Fibroblast of the conjunctiva (primary cell): ENCODE measurements at places on chromosomes 16 and 17.

DNA sequence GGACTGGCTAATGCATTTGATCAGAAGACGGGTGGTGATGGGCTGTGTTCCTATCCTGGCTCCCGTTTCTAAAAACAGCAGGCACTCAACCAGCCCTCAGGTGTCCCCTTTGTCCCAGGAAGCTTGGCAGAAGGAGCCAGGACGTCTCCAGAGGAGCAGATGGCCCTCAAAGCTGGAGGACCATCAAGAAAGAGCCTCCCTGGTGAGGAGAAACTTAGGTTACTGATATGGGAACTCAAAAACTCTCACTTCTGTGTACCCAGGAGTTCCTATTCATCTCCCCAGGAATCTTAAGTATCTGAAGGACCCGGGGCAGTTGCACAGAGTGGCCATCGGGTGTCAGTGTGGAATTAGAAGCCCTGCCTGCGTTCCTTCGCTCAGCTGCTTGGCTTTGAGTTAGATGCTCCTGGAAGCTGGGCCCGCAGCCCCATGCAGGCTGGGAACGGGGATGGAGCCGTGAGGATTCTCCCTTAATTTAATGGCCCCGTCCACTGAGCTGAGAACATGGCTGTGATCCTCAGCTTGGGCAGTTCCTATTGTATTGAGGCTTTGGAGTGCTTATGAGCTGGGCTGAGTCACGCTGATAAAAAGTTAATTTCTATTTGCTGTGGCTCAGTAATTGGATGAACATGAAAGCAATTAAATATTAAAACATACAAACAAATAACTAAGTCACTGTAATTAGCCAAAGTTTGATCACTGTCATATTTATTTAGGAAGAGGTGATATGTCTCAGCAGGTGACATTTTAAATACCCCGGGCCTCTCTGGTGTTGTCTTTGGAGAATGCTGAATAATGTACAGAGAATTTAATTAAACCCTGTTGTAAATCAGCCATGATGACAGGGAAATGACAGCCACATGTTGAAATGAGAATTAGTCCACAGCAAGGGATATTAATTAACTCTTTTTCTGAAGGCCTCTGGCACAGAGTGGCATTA lies 402.1 kb downstream of the SEC14L1 start:
- peak; percentile 81 for DNase-seq

GRCh38 chr17:33366960-33367359 lies 73.9 kb upstream of the ASIC2 start:
- no peak for DNase-seq

DNA sequence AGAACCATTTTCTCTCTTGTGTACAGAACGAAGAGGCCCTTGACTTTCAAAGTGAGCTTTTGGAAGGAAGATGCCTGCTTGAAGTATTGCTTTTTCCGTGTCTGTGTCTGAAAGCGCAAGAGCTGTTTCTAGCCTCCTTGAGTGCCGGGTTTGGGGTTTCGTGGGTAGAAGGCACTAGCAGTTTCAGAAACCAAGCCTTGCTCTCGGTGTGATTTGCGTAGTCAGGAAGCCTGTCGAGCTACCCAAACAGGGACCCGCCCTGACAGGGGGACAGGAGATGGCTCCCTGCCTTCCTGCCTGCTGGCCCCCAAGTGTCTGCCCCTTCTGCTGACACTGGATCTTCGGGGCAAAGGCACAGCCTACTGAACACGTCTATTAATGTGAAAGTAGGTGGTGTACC lies 322.0 kb downstream of the MAF start:
- DNase-seq: no peak

- no peak for DNase-seq
Observed at GRCh38 chr16:70417661-70418060, 21.2 kb downstream of the ST3GAL2 start.

GRCh38 chr16:4859190-4859899 lies 12.1 kb downstream of the UBN1 start:
- DNase-seq: no peak

- DNase-seq: no peak
Observed at GRCh38 chr16:3904875-3905274, 24.4 kb upstream of the CREBBP start.

GRCh38 chr17:70078549-70078948 lies 3.5 kb downstream of the KCNJ16 start:
- DNase-seq: no peak

- no peak for DNase-seq
Observed at GRCh38 chr17:62062944-62063343, 2.1 kb downstream of the MED13 start.

DNA sequence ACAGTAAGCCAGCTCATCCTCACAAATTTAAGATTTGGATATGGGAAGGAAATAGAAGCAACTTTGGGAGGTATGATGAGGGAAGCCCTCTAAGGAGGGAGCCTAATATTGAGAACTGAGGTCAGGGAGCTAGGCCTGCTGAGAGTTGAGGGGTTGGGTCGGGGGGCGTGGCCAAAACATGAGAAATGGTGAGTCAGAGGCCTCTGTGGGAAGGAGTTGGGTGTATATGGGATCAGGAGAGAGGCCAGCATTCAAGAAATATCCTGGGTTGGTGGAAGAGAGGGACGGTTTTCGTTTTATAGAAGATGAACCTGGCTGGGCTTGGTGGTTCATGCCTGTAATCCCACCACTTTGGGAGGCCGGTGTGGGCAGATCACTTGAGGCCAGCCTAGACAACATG lies 48.4 kb downstream of the CLEC16A start:
- DNase-seq: peak; percentile 53

GRCh38 chr17:81126281-81127132 lies 38.8 kb upstream of the PVALEF start:
- no peak for DNase-seq

GRCh38 chr16:10282367-10282766 lies 100.1 kb upstream of the GRIN2A start:
- no peak for DNase-seq

GRCh38 chr17:82324566-82325285 lies 7.3 kb upstream of the CD7 start:
- no peak for DNase-seq

DNA sequence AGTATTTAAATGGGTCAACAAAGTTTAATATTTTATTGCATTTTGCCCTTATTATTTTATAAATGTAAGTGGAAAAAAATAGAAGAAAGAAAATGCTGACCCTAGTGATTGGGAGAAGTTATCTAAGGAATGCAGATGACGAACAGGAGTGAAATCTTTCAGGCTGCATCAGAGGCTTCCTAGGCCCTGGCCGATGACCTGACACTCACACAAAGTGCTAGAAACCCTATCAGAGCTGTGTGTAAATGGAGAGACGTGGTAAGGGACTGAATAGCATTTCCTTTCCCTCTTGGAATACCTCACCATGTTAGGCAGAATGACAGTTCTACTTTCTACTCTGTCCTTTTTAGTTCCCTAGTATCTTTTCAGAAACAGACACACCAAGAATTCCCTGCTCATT lies 44.9 kb upstream of the CNEP1R1 start:
- no peak for DNase-seq

- DNase-seq: no peak
Observed at GRCh38 chr17:39709998-39710964, 10.4 kb downstream of the ERBB2 start.

GRCh38 chr17:29911641-29912177 lies 18.3 kb downstream of the SSH2 start:
- DNase-seq: no peak

GRCh38 chr17:66542129-66542966 lies 239.9 kb downstream of the PRKCA start:
- no peak for DNase-seq

- no peak for DNase-seq
Observed at GRCh38 chr17:67469208-67469980, 92.3 kb downstream of the PITPNC1 start.

DNA sequence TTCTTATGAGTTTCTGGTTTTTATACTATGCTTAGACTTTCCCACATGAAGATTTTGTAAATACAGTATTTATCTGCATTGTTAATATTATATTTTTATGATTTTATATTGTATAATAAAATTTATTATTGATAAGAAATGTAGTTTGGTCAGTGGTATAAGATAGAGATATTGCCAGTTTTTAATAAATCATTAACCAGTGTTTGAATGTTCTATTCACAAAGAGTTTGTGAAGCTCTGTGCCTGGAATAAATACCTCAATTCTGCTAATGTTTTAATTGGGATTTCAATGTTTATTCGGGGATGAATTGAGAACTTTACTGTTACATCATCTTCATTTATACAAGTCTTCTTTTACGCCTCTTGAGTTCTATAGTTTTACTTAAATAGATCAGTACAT lies 16.9 kb downstream of the COX10 start:
- no peak for DNase-seq

- DNase-seq: no peak
Observed at GRCh38 chr17:6684881-6685767, 28.0 kb downstream of the SLC13A5 start.

DNA sequence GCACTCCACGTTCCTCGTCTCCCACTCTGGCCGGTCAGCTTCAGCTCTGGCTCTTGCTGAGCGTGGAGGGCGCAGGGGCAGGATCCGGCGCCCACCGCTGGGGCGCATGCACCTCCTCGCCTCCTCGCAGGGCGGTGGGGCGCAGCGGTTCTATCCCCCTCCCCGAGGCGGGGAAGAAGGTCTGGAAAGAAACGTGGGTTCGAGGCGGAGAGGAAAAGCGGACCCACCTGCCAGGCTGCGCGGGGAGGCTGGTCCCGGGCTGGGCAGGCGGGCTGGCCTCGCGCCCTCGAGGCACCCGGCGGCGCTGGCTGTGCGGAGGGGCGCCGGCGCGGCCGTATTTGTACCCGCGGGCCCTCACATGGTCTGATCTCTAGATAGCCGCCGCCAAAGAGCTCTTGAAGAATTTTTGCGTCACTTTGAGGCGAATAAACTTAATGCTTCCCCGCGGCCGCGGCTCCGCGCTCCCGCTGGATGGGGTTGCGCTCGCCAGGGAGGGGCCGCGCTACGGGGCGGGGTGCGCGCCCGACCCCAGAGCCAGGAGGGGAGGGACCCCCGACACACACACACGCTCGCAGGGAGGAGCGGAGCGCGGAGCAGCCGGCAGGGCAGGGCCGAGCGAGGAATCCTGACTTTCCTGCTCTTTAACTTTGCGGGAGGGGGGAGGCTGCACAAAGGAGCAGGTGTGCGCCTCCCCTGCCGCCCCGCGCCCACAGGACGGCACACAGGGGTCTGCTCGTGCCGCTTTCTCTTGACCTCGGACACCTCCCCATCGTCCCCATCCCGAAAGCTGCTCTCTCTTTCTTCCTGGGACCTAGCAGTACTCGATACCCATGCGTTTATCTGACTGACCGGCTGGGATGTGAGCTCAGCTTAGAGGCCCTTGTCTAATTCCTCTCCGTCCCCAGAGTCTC lies at the start of gene SLC6A4:
SLC6A4 (minus strand) TSS at position 312 of the 911 bp plus-strand sequence. CDS start 13,739 bp downstream, outside the sequence.
- no peak for DNase-seq

- no peak for DNase-seq
Observed at GRCh38 chr17:47789611-47790561, 31.7 kb downstream of the OSBPL7 start.

DNA sequence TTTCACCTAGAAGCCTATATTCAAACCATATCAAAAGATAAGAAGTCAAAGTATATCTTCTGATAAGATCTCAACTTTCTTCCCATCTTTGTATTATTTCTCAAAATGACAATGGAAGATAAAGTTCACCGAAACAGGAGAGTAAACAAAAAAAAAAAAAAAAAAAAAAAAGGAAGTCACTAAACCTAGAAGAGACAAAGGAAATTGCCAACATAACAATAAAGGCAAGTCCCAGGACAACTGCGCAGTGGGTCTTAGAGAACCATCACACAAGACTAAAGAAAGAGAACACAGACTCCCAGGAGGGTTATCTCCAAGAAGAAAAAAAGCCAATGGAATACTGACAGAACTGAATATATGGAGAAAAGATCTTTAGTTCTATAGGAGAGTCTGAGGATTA lies 65.7 kb downstream of the SMURF2 start:
- DNase-seq: no peak

DNA sequence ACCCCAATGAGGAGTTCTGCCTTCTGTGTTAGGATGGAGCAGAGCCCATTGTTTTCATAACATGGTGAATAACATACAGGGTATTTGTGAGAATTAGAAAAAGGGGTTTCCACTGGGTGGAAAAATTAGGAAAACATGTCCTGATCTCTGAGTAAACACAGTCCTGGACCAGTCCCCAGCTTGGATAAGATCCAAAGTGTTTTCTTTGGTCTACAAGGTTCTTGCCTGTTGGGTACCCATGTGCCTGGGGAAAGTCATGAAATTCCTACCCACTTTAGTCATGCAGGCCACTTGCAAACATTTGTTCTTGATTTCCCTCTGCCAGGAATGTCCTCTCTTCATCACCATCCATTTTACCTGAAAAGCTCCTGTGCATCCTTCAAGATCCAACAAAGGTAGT lies 164.8 kb upstream of the DYNLRB2 start:
- no peak for DNase-seq

GRCh38 chr16:35506018-35506897 lies 2046.8 kb downstream of the TP53TG3F start:
- no peak for DNase-seq

GRCh38 chr17:4584917-4585637 lies 748 bp downstream of the SMTNL2 start:
- no peak for DNase-seq

- DNase-seq: no peak
Observed at GRCh38 chr17:18185832-18186626, 2.4 kb downstream of the ALKBH5 start.

DNA sequence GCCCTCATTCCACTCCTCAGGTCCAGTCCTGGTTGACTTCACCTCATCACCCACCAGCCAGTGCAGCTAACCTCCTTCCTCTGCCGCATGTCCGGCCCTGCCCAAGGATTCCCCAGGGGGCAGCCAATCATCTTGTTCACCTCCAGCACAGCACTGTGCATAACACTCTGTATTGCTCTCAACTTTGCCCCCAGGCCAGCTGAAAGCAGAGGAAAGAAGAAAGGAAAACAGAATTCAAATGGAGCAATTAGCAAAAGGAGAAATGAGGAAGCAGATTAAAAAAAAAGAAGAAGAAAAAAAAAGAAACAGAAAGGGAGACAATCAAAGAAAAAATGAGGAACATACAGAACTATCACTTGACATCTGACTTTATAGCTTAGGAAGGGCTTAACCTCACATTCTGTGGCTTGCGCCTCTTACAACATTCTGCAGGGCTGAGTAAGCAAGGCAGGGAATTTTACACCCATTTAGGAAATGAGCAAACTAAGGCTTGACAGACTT lies 26.1 kb downstream of the GAS7 start:
- no peak for DNase-seq

DNA sequence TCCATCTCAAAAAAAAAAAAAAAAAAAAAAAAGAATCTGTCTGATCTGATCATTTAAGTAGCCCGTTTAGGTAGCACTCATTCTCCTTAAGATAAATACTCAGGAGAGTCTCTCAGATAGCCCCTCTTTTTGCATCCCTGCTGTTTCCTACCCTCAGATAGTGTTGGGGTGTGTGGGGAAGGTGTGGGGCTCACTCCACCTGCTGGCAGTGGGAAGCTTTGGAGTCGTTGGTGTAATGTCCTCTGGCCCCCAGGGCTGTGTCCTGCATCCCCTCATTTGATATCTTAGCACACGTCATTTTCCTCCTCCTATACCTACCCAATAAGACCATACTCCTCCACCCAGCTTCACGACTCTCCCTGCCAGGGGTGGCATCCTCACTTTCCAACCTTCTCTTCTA lies 20.5 kb upstream of the MYH10 start:
- no peak for DNase-seq

- DNase-seq: no peak
Observed at GRCh38 chr17:46894476-46895151, 28.3 kb upstream of the GOSR2 start.
